ENCODE measurements at places on chromosomes 5 and 9. TPM values are rescaled to one million over a fixed set of nuclear protein-coding genes. Genes with fewer than 3 reads are reported as not detected.

Gene SPATA31A7
- total RNA-seq: not detected

Gene HABP4
- 8.1 TPM for total RNA-seq

Gene SLC6A18
- not detected for total RNA-seq

Gene RASEF
- total RNA-seq: 12.8 TPM

Gene CTNNAL1
- total RNA-seq: 71.3 TPM

Gene OR1J2
- total RNA-seq: not detected

Gene PCA3
- not detected for total RNA-seq

Gene BNC2
- total RNA-seq: 2.9 TPM

Gene DDX4
- not detected for total RNA-seq

Gene IL17B
- not detected for total RNA-seq

Gene SOX30
- total RNA-seq: not detected

Gene FGD3
- total RNA-seq: 84.9 TPM

Gene RPP25L
- 15.6 TPM for total RNA-seq

Gene PPP1R2B
- not detected for total RNA-seq

Gene PPP3R2
- not detected for total RNA-seq

Gene PCSK5
- 9.8 TPM for total RNA-seq

Gene TAF11L10
- total RNA-seq: not detected

Gene GABRA1
- not detected for total RNA-seq

Gene GRXCR2
- not detected for total RNA-seq

Gene IFNA13
- not detected for total RNA-seq

Gene TNIP1
- total RNA-seq: 122 TPM

Gene PSAT1
- total RNA-seq: 315 TPM

Gene CYLC2
- total RNA-seq: not detected

Gene ADCY2
- total RNA-seq: not detected

Gene MCIDAS
- 1.1 TPM for total RNA-seq

Gene FAM151B
- 1.7 TPM for total RNA-seq

Gene WDR38
- not detected for total RNA-seq

Gene EDIL3
- 7.2 TPM for total RNA-seq

Gene SLC6A3
- total RNA-seq: not detected

Gene PCDHB14
- not detected for total RNA-seq

Measured in PC-9 (cell line).